ENCODE measurements at places on chromosomes 4 and X. TPM values are rescaled to one million over a fixed set of nuclear protein-coding genes. Genes with fewer than 3 reads are reported as not detected.

- no peak for DNase-seq
Observed at GRCh38 chr4:23888421-23889319, 1.2 kb downstream of the PPARGC1A start.

DNA sequence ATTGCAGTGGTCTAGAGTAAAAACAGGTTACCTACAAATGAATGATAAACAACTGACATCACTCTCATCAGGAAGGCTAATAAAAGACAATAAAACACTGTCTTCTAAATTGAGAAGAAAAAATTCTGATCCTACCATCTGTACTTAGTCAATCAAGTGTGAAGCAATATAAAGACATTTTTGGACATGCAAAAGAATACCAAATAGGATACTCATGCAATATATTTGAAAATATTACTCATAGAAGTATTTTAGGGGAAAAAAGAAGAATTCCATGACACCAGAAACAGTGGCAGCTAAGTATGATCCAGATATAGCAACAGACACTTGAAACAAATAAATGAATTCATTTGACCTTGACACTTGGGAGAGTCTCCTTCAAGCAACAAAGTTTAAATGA, 63.8 kb upstream of the FAM120C start:
- no peak for DNase-seq

MUC7 gene
- total RNA-seq = not detected

CHM gene
- 14.9 TPM for total RNA-seq

RNF128 gene
- not detected for total RNA-seq

- no peak for DNase-seq
Observed at GRCh38 chrX:6227935-6228334, 732 bp downstream of the NLGN4X start.

GRCh38 chr4:38449506-38450174, 214.4 kb upstream of the KLF3 start:
- no peak for DNase-seq

Data from thoracic aorta (tissue), 2 donors.